ENCODE measurements at places on chromosomes 2 and 18. TPM values are rescaled to one million over a fixed set of nuclear protein-coding genes. Genes with fewer than 3 reads are reported as not detected.

- peak; percentile 44 for DNase-seq
- H3K4me1 ChIP-seq, result peaks cover 32% of the 10 kb centered on the region
- no peak overlapping the region for H3K27ac ChIP-seq
These were observed 1.1 kb upstream of the SATB2 start for GRCh38 chr2:199458806-199459285.

- no peak overlapping the region for H3K27ac ChIP-seq
- no peaks in the 10 kb centered on the region for H3K36me3 ChIP-seq
- no peaks in the 10 kb centered on the region for H3K27me3 ChIP-seq
- H3K4me1 ChIP-seq, result peaks cover 30% of the 10 kb centered on the region
- DNase-seq, result no peak
- no peak overlapping the region for H3K4me3 ChIP-seq
These were observed 42.6 kb upstream of the DSC1 start for GRCh38 chr18:31205273-31205672.

- no peaks in the 10 kb centered on the region for H3K27me3 ChIP-seq
- no peaks in the 10 kb centered on the region for H3K36me3 ChIP-seq
- no peak overlapping the region for H3K27ac ChIP-seq
- H3K4me1 ChIP-seq, result no peaks in the 10 kb centered on the region
These were observed 189.5 kb upstream of the HDAC4 start for GRCh38 chr2:239590276-239590675.

The TNFRSF11A gene
- total RNA-seq, result 7.3 TPM

GRCh38 chr2:216394881-216395280 is 17.4 kb upstream of the SMARCAL1 start:
- H3K4me3 ChIP-seq, result no peak overlapping the region
- DNase-seq, result no peak
- peaks cover 5% of the 10 kb centered on the region for H3K4me1 ChIP-seq
- H3K27ac ChIP-seq, result no peak overlapping the region
- no peaks in the 10 kb centered on the region for H3K36me3 ChIP-seq

The TMEFF2 gene
- total RNA-seq, result 1.5 TPM

The C1QL2 gene
- 0.69 TPM for total RNA-seq

- H3K4me1 ChIP-seq, result no peaks in the 10 kb centered on the region
- no peak for DNase-seq
- H3K27ac ChIP-seq, result no peak overlapping the region
- H3K4me3 ChIP-seq, result no peak overlapping the region
These were observed 80.1 kb upstream of the CTDP1 start for GRCh38 chr18:79599441-79599931.

GRCh38 chr2:81650048-81650971 is 1345.8 kb upstream of the LRRTM1 start:
- H3K36me3 ChIP-seq, result no peaks in the 10 kb centered on the region
- no peak overlapping the region for H3K27ac ChIP-seq
- peak; percentile 42 for DNase-seq
- no peaks in the 10 kb centered on the region for H3K27me3 ChIP-seq
- no peak overlapping the region for H3K4me3 ChIP-seq

DNA sequence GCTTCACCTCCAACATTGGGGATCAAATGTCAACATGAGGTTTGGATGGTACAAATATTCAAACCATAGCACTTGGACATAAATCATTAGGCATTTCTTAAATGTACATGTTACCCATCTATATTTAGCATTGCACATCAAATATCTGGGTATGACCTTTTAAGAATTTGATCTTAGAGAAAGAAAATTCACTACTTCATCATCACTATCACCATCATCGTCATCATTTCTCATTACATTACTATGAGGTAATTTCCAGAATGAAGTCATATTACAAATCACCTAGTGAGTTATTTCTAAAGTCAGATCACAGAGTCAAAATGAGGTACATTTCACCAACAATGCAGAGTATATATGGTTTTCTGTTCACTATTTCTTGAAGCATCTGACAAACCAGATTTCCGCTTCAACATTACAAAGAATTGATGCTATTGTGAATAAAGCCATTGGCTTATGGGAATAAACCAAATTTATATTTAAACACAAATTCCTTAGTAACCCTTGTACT is 356.4 kb upstream of the GYPC start:
- H3K4me3 ChIP-seq, result no peak overlapping the region
- H3K27ac ChIP-seq, result no peak overlapping the region
- no peaks in the 10 kb centered on the region for H3K4me1 ChIP-seq

The LAMA3 gene
- 4.9 TPM for total RNA-seq

DNA sequence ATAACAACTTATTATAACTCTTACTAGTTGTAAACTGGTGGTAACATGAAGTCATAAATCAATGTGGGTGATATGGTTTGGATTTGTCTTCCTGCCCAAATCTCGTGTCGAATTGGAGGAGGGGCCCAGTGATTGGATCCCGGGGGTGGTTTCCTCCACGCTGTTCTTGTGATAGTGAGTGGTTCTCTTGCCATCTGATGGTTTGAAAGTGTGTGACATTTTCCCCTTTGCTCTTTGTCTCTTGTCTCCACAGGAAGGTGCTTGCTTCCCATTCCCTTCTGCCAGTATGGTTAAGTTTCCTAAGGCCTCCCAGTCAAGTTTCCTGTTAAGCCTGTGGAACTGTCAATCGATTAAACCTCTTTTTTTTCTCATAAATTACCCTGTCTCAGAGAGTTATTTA is 321.6 kb downstream of the DSEL start:
- no peak overlapping the region for H3K4me3 ChIP-seq
- H3K27me3 ChIP-seq, result no peaks in the 10 kb centered on the region
- no peaks in the 10 kb centered on the region for H3K36me3 ChIP-seq

DNA sequence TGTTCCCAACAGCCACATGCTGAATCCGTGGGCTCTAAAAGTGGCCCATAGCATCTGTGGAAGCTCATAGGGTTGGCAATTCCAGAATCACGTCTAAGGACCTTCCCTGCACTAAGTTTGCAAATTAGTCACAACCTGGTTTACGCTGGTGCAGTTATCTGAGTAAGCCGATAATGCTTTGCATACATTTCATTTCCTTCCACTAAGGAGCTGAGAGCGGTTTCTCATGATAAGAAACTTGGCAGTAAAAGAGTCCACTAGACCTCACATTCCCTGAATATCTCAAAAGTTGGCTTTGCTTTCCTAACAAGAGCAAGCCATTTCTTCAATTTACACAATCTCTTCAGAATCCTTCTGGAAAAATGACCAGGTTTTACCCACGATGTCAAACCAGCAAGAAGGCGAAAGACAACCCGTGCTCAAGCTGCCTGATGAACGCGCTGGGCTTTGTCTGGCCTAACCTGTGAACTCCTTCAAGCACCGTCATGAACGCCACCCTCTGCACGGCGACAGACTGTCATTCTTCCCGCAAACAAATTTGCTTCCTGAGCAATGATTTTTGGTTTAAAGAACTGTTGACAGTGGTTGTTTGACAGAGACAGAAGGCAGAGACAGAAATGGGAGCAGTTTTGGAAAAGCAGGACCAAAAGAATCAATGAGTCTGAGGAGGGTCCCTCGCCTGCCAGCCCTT is 73.0 kb upstream of the COPS8 start:
- no peak overlapping the region for H3K27ac ChIP-seq
- H3K4me3 ChIP-seq, result no peak overlapping the region
- no peak for DNase-seq
- H3K4me1 ChIP-seq, result no peaks in the 10 kb centered on the region

The DSEL gene
- 20.8 TPM for total RNA-seq

The MYO7B gene
- total RNA-seq, result not detected

- H3K4me1 ChIP-seq, result peaks cover 30% of the 10 kb centered on the region
- H3K27ac ChIP-seq, result no peak overlapping the region
- no peaks in the 10 kb centered on the region for H3K36me3 ChIP-seq
These were observed 41.4 kb upstream of the RNU4ATAC start for GRCh38 chr2:121489284-121489683.

DNA sequence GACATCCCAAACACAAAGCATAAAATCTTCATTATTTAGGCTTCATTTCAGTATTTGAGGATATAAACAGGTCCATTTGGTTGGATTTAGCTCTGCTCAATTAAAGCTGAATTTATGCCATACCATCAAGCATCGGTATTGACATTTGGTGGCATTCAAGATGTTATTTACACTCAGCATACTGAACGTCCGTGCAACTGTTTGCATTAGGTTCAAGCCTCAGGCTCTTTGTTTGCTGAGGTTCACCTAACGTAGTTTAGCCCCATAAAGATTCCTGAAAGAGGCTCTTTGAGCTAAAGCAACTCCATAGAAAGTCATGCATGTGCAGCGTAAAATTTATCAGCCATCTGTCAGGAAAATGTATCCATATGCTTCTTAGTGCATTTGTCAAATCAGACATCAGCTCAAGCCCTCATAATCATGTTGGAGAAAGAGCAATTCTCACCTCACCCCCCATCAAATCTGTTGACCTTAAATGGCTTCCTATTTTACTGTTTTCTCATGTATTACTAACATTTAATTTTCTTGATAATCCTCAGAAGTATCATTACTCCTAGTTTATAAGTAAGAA is 366.9 kb downstream of the EPHA4 start:
- no peak overlapping the region for H3K27ac ChIP-seq
- H3K4me3 ChIP-seq, result no peak overlapping the region
- peaks cover 10% of the 10 kb centered on the region for H3K4me1 ChIP-seq
- no peaks in the 10 kb centered on the region for H3K36me3 ChIP-seq

GRCh38 chr2:110865188-110865587 is 132.8 kb downstream of the ACOXL start:
- no peak overlapping the region for H3K27ac ChIP-seq
- no peaks in the 10 kb centered on the region for H3K27me3 ChIP-seq
- H3K4me1 ChIP-seq, result peaks cover 15% of the 10 kb centered on the region
- no peaks in the 10 kb centered on the region for H3K36me3 ChIP-seq
- H3K4me3 ChIP-seq, result no peak overlapping the region
- no peak for DNase-seq

The ACMSD gene
- not detected for total RNA-seq

DNA sequence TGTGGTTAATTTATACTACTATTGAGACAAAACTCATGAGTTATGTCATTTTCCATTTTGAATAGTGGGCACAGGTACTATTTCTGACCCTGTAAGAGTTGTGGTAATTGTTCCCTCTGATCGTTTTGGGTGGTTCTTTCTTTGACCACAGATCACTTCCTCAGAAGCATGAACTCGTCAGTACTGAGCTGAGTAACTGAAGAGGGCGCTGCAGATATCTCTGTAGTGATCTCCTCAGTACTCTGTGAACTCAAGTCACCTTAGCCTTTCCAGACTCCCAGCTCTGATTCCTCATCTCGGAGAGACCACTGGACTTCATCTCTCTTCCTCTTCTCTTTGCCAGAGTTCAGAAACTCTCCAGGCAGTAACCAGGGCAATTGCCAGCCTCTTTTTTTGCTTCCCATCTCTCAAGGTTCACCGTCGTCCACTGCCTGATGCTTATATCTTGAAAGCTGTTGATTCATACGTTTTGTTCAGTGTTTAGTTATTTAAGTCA is 9.4 kb upstream of the IL1RL1 start:
- H3K27me3 ChIP-seq, result no peaks in the 10 kb centered on the region
- H3K27ac ChIP-seq, result no peak overlapping the region
- no peak overlapping the region for H3K4me3 ChIP-seq
- peak; percentile 86 for DNase-seq

The TTC21B gene
- 39.5 TPM for total RNA-seq

GRCh38 chr2:188922191-188922590 is 52.0 kb upstream of the COL3A1 start:
- H3K36me3 ChIP-seq, result no peaks in the 10 kb centered on the region
- DNase-seq, result no peak
- no peaks in the 10 kb centered on the region for H3K27me3 ChIP-seq
- no peaks in the 10 kb centered on the region for H3K4me1 ChIP-seq

DNA sequence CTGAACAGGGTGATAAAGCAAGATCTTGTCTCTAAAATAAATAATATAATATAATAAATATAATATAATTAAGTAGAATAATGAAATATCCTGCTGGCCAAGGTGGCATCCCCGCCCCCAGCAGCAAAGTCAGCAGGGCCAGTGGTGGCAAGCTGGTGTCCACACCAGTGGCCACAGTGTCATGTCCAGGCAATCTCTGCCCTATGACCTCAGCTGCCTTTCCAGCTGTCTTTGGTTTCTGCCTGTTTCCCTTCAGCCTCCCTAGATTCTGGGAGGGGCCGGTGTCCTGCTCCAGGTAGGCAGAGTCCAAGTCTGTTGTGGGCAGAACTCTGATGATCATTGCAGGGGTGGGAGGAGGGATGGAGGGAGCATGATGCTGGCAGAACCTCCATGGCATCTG is 16.2 kb upstream of the STEAP3 start:
- DNase-seq, result no peak
- no peak overlapping the region for H3K4me3 ChIP-seq
- H3K4me1 ChIP-seq, result no peaks in the 10 kb centered on the region
- no peak overlapping the region for H3K27ac ChIP-seq
- no peaks in the 10 kb centered on the region for H3K36me3 ChIP-seq

- no peak overlapping the region for H3K27ac ChIP-seq
- no peaks in the 10 kb centered on the region for H3K27me3 ChIP-seq
- no peak for DNase-seq
- no peaks in the 10 kb centered on the region for H3K4me1 ChIP-seq
- H3K4me3 ChIP-seq, result no peak overlapping the region
- H3K36me3 ChIP-seq, result no peaks in the 10 kb centered on the region
These were observed 159.4 kb downstream of the TPO start for GRCh38 chr2:1572638-1573037.

- peaks cover 45% of the 10 kb centered on the region for H3K4me1 ChIP-seq
- no peak overlapping the region for H3K4me3 ChIP-seq
- H3K27me3 ChIP-seq, result no peaks in the 10 kb centered on the region
- no peak overlapping the region for H3K27ac ChIP-seq
- no peak for DNase-seq
These were observed 268.0 kb downstream of the GPD2 start for GRCh38 chr2:156704132-156704531.

- H3K4me1 ChIP-seq, result no peaks in the 10 kb centered on the region
- H3K27me3 ChIP-seq, result no peaks in the 10 kb centered on the region
- no peak overlapping the region for H3K27ac ChIP-seq
- no peak for DNase-seq
- no peaks in the 10 kb centered on the region for H3K36me3 ChIP-seq
- H3K4me3 ChIP-seq, result no peak overlapping the region
These were observed 191.7 kb downstream of the ANKRD36C start for GRCh38 chr2:95799892-95800291.

GRCh38 chr2:65070172-65070830 is 14.1 kb downstream of the CEP68 start:
- peaks cover under 1% of the 10 kb centered on the region for H3K4me1 ChIP-seq
- no peak overlapping the region for H3K27ac ChIP-seq
- H3K36me3 ChIP-seq, result peaks cover 11% of the 10 kb centered on the region
- H3K27me3 ChIP-seq, result no peaks in the 10 kb centered on the region

The EMILIN1 gene
- total RNA-seq, result 4.8 TPM

DNA sequence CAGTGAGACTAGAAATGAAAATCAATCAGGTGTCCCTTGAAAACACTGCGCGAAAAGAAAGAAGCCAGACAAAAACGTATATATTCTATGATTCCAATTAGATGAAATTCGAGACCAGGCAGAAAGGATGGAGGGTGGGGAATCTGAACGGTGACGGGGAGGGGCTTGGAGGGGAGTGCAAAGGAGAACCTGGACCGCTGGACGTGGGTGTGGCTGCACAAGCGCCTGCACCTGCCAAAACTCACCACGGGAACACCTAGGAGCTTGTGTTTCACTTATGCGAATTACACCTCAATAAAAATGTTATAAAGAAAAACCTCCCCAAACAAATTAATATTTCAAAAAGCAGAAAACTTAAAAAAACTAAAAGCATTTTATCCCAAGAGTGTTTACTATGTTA is 21.9 kb downstream of the THAP4 start:
- H3K4me3 ChIP-seq, result no peak overlapping the region
- H3K4me1 ChIP-seq, result peaks cover 6% of the 10 kb centered on the region
- no peaks in the 10 kb centered on the region for H3K27me3 ChIP-seq

The CTLA4 gene
- not detected for total RNA-seq

The PARD6G gene
- total RNA-seq, result 17.2 TPM
